ENCODE measurements at places on chromosomes 2 and 18. TPM values are rescaled to one million over a fixed set of nuclear protein-coding genes. Genes with fewer than 3 reads are reported as not detected.

DNA sequence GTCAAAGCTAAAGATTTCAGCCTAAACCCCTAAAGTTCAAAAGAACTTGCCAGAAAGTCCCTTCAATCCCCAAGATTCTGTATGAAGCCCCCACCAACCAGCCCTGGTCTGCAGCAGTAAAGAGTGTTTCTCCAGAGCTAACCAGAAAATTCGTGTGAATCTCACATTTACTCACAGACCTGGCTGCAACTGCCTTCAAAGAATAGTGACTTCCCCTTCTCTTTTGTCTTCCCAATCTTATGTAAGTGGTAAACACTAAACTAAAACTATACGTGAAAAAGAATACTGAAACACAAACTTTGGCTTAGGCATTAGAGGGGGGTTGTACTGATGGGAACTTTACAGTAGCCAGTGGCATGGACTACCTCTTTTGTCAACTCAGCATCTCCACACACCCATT is 50.6 kb upstream of the SETBP1 start:
- no peak for DNase-seq

GRCh38 chr2:168686452-168687191 is 115.8 kb upstream of the NOSTRIN start:
- DNase-seq: no peak

DNA sequence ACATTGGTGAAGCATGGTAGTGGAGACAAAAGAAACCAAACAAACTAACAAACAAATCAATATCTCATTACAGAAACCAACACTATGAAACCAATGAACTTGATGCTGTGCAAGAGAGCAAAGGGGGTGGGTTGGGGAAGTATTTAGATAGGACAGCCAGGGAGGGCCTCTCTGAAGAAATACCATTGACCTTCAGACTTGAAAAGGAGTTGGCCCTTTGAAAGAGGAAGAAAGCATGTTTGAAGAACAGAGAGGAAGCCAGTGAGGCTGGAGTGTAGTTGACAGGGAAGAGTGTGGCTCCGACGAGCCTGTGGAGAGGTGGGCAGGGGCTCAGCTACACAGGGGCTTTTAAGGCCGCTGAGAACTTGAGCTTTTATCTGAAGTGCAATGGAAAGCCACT is 151.0 kb upstream of the GATA6 start:
- no peak for DNase-seq

DNA sequence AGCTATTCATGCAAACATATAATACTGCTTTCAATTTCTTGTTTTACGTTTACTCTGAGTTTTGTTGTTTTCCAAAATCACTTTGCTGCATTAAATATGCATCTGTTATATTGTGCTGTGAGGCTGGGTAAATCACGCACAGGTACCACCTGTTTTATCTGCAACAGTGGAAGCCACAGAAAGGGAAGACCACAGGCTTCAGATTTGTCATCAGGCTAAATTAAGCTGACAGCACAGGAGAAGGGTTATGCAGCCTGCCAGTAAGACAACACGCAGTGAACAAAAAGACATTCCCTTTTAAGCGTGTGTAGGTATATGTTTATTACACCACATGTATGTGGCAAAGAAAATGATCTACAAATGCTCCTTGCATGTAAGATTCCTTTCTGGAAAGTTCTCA is 38.2 kb downstream of the ZNF516 start:
- DNase-seq: no peak

DNA sequence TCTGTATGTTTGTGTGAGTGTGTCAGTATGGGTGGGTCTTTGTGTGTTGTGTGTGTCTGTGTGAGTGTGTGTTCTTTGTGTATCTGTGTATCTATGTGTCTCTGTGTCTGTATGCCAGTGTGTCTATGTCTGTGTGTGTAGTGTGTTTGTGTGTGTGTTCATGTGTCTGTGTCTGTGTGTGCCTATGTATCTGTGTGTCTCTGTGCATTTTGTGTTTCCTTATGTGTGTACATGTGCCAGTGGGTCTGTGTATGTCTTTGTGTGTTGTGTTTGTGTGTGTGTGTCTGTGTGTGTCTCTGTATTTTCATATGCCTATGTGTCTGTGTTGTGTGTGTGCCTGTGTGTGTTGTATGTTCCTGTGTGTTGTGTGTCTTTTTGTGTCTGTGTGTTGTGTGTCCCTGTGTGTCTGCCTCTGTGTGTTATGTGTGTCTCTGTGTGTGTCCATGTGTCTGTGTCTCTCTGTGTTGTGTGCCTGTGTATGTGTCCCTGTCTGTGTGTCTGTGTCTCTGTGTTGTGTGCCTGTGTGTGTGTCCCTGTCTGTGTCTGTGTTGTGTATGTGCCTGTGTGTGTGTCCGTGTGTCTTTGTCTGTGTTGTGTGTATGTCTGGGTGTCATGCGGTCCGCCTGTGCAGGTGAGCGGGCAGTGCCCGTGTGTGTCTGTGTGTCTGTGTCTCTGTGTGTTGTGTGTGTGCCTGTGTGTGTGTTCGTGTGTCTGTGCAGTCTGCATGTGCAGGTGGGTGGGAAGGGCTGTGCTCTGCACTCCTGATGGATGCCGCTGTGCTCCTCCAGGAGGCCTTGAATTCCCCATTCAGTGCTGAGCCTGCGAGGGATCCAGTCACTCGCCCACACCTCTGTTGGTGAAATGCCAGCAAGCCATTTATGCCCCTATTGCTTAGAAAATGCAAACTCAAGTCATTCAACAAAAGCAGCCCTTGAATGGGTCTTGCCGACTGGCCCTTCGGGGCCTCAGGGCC is 37.4 kb downstream of the KLHL29 start:
- DNase-seq: no peak

DNA sequence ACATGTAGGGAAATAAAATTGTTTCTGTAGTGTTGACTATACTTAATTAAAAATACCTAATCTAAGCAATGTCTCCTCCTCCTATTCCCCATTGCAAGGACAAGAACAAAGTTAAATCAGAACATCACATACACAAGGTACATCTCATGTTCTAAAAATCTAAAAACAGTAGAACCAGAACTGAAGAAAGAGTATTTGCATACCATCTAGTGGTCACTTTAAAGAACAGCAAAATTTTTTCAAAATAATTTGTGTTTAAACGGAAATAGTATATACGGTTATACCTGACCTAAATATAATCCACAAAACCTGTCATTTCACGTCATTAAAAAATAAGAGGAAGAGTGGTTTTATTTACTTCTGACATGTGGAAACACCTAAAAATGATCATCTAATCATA is 294.3 kb upstream of the KCNH7 start:
- no peak for DNase-seq

DNA sequence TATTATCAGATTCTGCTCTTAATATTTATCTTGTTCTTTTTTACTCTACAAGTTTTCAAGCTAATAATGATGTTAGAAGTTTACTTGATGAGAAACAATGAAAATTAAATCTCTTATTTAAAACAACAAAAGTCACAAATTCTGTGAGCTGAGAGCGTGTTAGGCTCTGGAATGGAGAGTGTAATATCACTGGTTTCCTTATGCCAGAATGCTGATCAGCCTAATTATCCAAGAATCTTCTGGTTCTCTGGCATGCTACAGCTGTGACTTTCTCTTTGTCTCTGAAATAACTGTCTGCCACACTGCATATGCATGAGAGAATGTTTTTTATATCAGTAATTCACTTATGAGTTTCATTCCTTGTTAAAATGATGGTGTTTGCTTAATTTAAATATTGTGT is 236.7 kb downstream of the PARD3B start:
- DNase-seq: no peak

DNA sequence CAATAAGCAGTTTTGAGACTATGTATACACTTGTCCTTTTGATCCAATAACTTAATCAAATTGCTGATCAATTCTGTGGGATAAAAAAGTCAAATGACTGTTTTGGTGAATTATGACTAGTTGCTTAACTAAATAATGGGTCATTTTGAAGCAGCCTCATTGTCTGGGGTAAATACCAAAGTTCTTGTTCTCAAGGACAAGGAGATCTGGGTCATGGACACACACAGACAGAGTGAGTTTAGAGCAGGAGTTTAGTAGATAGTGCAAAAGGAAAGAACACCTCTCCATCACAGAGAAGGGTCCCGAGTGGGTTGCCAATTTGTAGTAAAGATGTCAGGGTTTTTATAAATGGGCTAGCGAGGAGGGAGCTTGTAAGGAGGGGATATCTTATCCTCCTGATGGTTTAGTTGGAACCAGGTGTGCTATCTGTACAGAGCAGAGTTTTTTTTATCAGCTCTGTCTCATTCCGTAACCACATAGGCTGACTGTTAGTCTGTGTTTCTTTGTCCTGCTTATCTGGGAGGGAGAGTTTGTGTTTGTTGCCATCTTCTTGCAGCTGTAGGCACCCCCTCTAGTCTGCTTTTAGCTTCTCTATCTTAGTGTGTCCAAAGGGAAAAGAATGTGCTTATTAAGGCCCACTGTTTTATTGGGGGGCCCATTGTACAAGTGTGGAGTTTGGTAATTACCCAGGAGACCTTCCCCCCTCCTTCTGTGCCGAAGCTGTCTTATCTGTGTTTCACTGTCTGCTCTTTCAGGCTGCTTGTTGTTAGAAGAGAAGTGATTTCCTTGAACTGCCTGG is 48.7 kb upstream of the C1GALT1C1L start:
- DNase-seq: no peak

DNA sequence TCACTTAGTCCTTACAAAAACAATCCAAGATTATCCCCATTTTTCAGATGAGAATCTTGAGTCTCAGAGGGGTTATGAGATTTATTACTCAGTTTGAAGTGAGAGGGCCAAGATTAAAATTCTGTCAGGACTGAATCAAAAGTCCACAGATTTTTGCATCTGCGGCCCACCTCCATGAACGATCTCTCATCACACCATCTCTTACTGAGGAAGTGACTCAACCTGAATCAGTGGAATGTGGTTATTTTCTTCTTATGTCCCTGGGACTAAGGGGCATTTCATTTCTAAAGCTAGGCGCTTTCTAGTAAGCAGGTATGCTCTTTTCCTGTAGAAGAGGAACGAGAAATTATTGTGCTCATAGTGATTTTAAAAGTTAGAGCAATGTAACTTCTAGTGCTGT is 360.3 kb upstream of the SPHKAP start:
- no peak for DNase-seq

GRCh38 chr2:197803033-197803444 is 1.4 kb upstream of the PLCL1 start:
- no peak for DNase-seq

GRCh38 chr2:41949883-41950665 is 97.7 kb upstream of the PKDCC start:
- no peak for DNase-seq

- no peak for DNase-seq
Measured at GRCh38 chr2:13240789-13241487, 524.2 kb downstream of the TRIB2 start.

- no peak for DNase-seq
Measured at GRCh38 chr2:207103132-207103531, 62.6 kb downstream of the KLF7 start.

GRCh38 chr2:2015646-2016045 is 271.3 kb upstream of the PXDN start:
- no peak for DNase-seq

DNA sequence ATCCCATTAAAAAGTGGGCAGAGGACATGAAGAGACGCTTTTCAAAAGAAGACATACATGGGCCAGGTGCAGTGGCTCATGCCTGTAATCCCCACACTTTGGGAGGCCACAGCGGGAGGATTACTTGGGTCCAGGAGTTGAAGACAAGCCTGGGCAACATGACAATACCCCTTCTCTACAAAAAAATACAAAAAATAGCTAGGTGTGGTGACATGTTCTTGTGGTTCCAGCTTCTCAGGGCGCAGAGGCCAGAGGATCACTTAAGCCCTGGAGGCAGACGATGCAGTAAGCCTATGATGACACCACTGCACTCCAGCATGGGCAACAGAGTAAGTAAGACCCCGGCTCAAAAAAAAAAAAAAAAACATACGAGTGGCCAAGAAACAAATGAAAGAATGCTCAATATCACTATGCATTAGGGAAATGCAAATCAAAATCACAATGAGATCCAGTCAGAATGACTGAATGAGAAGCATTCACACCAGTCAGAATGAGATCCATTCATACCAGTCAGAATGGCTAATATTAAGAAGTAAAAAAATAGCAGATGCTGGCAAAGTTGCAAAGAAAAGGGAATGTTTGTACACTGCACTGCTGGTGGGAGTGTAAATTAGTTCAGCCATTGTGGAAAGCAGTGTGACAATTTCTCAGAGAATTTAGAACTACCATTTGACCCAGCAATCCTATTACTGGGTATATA is 550.2 kb upstream of the SLC39A10 start:
- no peak for DNase-seq

GRCh38 chr2:120422465-120423160 is 76.7 kb downstream of the INHBB start:
- no peak for DNase-seq

DNA sequence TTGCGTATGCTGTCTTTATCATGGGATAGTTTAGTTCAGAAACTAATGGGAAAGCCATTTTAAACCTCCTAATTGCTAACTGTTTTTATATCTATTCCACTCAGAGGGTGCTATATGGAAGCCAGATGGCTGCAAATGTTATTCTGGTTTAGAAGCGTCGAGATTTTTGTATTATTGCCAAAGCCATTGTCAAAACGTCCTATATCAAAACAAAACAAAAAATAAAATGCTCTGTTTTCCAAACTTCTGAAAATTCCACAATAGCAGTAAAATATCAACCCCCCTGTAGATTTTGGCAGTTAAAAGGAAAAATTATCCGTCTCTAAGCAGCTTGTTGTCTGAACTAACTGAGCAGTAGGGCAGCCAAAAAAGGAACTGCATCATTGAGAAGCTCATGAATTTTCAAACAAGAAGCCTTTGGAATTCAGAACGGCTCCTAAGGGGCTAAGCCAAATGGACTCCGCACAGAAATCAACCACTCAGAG is 195.4 kb upstream of the CWC22 start:
- no peak for DNase-seq

GRCh38 chr2:54750040-54750439 is 26.6 kb downstream of the EML6 start:
- DNase-seq: no peak

DNA sequence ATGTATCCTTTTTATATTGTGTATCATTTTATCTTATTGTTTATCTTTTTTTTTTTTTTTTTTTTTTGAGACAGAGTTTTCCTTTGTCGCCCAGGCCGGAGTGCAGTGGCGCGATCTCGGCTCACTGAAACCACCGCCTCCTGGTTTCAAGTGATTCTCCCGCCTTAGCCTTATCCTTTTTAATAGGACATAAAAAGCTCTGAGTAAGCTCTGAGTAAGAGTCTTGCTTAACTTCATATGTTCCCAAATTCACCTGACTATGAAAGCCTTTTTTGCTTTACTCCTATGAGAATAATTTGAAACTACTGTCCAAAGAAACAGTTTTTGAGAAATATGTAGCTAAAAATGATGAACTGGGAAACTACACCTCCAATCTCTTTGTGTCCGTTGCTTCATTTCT is 525.5 kb downstream of the IRS1 start:
- no peak for DNase-seq

KCNG2 gene
- total RNA-seq: not detected

ASAP2 gene
- 60.7 TPM for total RNA-seq

KLHL29 gene
- total RNA-seq: 8.0 TPM

SPRED2 gene
- 26.1 TPM for total RNA-seq

SH3RF3 gene
- 58.8 TPM for total RNA-seq

ITGB6 gene
- 2.3 TPM for total RNA-seq

IL18RAP gene
- total RNA-seq: not detected

NEU2 gene
- not detected for total RNA-seq

Measured in chondrocyte (in vitro differentiated cells).